Activated naive CD4-positive, alpha-beta T cell (primary cell): ENCODE measurements at places on chromosomes 7 and 10.

- DNase-seq: no peak
Observed at GRCh38 chr10:104076743-104077160, 8.9 kb downstream of the COL17A1 start.

DNA sequence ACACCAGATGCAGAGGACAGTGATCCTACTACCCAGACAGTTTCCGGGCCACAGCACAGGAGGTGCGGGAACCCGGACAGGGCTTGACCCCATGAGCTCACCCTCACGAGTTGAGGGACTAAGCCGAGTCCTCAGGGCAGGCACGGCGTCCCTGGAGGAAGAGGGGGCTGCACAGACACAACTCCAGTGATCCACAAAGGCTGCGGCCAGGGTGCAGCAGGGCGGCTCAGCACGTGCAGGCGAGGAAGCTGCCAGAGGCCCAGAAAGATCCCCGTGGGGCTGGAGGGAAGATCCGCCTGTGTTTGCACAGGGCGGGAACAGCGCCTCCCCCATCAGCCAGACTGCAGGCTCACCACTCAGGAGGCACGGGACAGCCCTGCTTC, 45.9 kb upstream of the TMEM72 start:
- no peak for DNase-seq

DNA sequence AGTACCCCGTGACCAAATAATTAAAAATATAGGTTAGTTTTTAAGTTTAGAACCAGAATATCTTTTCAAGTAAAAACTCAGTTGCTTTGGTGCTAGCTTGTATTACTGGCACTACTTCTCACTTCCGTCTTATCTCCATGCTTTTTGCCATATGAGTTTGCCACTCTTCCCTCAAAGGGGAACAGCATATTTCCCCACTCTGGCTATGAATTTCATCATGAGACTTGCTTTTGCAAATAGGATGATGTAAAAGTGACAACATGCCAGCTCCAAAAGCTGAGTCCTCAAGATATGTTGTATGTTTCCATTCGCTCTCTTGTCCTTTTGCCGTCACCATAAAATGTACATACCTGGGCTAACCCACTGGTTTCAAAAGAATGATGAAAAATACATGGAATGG, 178.1 kb upstream of the SEMA3A start:
- DNase-seq: no peak

- no peak for DNase-seq
Observed at GRCh38 chr10:89374713-89375141, 3.1 kb upstream of the IFIT1B start.

DNA sequence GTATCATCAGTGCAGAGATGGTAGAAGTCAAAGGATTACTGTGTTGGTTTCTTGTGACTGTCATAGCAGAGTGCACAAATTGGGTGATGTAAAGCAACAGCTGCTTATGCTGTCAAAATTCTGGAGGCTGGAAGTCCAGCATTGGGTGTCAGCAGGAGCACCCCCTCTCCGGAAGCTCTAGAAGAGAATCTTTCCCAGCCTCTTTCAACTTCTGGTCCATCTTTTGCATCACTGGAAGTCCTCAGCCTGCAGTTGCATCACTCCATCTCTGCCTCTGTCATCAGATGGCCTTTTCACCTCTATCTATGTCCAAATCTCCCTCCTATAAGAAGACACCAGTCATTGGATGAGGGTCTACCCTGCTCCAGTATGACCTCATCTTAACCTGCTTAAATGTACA, 35.8 kb upstream of the GALNTL5 start:
- DNase-seq: no peak

DNA sequence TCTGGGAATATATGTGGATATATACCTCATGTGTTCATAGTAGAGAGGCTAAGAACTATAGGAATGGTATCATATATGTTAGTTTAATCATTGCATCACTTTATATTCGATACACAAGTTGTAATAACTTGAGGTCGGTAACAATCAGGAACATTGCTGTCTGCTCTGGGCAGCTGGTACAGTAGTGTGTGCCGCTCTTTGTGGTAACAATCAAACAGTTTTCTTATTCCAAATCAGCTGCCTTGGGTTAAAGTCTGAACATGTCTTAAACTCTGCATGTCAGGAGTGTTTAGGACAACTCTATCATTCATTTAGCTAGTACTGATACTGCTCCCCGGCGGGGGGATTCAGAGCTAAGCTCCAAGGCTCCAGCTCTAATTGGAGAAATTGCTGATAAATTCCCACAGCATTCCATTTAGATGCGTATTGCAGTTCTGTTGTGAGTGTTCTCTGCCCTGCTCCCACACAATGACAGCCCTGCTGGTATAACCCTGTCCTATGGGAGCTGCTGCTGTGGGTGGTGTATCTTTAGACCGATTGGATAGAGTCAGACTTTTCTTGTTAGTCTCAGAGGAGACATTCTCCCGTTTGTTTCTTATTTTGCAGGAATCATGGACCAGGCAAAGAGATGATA, 707.5 kb upstream of the FZD8 start:
- DNase-seq: no peak

GRCh38 chr10:101032637-101033224, 1.7 kb downstream of the SFXN3 start:
- DNase-seq: no peak

DNA sequence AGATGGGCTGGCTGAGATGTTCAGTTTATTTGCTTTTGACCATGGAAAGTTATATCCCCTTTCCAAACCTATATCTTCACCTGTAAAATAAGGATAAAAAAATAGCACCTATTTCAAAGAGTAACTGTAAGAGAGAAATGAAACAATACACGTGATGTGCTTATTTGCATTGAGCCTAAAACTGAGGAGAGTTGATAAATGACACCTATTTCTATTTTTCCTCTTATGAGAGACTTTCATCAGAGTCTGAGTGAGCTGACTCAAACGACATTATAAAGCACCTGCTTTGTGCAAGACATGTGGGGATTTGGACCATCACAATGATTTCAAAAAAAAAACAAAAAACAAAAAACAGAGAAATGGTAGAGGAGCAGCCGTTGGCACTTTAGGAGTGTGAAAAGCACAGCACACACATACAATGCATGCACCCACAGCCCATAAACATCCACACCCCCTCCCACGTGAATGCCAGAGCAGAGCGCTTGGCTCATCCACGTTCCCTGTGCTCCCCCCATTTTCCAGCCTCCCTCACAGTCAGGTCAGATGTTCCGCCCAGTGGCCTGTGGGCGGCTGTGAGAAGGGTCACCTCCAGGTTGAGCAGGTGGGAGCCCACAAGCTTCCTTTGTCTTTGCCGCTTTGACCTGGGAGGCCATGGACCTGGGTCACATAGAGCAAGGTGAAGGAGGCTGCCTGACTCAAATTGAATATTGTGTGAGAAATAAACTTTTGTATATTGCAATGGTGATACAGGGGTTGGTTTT, 253.2 kb upstream of the ZNF32 start:
- no peak for DNase-seq

DNA sequence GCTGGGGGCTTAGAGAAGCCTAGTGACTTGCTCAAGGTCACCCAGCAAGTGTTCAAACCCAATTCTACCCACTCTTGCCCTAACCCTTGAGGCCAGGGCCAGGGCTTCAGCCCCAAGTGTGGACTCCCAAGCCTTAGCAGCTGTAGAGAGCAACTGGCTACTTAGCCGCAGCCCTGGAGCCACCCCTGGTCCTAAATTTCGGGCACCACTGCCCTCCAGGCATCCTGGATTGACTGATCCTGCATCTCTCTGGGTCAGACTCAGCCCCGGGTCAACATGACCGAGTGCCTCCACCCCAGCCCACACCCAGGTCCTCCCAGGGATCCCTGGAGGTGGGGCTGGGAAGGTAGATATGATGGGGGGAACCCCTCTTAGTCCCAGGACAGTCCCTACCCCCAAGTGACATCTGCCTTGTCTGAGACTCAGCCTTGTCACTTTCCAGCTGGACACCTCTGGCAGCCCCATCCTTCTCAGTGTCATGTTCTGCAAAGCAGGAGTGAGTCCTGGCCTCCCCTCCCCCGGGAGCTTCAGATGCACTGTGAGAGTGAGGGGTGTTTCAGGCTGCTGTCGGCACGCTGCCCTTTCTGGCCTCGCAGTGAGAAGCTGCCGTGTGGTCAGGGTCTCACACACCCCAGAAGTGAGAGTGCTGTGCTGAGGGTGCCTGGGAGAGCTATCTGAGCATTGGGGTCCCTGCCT, 89.8 kb downstream of the ZMIZ1 start:
- DNase-seq: no peak

DNA sequence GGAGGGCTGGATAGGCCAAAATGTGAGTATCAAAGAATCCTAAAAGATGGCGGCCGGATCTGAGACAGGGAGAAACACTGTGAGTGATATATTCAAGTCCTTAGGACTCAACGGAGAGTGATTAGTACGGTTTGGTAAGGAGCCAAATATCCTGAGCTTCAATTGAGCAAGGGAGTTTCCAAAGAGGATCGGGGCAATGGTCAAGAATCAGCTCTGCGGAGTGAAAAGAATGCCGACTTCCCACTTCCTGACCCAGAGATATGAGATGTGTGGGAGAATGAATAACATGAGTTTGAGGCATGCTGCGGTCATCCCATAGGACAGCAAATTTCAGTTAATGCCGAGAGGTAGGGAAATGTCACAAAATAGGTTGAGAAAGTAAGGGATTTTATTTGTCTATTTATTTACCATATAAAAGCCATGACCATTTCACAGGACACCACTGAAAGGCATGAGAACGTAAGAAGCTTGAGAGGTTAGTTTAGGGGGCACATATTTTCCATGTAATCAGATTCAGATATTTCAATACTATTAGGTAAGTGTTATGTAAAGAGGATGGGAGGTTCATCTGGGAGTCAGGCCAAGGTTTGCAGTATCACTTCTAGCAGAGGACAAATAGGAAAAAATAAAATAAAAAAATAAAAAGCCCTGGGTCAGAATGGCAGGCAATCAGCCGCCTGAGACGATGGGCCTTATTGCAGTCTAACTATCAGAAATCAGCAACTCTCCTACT, 165.6 kb downstream of the HGF start:
- no peak for DNase-seq
